ENCODE measurements at places on chromosomes 4 and X. TPM values are rescaled to one million over a fixed set of nuclear protein-coding genes. Genes with fewer than 3 reads are reported as not detected.

GRCh38 chr4:155497306-155497705 is 120.5 kb upstream of the MAP9 start:
- no peak for DNase-seq
- no peaks in the 10 kb centered on the region for H3K4me1 ChIP-seq
- no peaks in the 10 kb centered on the region for H3K27me3 ChIP-seq
- no peaks in the 10 kb centered on the region for H3K36me3 ChIP-seq
- no peak overlapping the region for H3K4me3 ChIP-seq
- no peak overlapping the region for H3K27ac ChIP-seq

GRCh38 chr4:96260064-96260682 is 420.3 kb downstream of the PDHA2 start:
- H3K27ac ChIP-seq, result no peak overlapping the region
- no peaks in the 10 kb centered on the region for H3K36me3 ChIP-seq
- H3K4me3 ChIP-seq, result no peak overlapping the region
- peak; percentile 37 for DNase-seq
- H3K4me1 ChIP-seq, result peaks cover 3% of the 10 kb centered on the region

DNA sequence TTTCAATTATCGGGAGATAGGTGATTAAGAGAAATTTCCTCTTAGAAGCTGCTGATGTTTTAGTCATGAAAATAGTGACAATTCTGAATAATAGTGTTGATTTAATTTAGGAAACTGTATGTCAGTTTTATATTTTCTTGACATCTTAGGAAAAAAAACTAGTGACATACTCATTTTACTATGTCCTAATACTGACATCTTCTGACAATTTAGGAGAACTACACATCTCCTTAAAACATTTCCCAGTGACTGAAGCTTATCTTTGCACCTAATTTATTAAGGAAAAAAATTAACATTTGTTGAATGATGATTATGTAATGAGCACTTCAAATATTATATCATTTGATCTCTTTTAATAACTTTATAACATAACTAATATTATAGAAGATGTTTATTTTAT is 42.0 kb upstream of the RBMXL3 start:
- no peaks in the 10 kb centered on the region for H3K36me3 ChIP-seq
- no peak overlapping the region for H3K27ac ChIP-seq
- H3K4me3 ChIP-seq, result no peak overlapping the region
- no peak for DNase-seq

DNA sequence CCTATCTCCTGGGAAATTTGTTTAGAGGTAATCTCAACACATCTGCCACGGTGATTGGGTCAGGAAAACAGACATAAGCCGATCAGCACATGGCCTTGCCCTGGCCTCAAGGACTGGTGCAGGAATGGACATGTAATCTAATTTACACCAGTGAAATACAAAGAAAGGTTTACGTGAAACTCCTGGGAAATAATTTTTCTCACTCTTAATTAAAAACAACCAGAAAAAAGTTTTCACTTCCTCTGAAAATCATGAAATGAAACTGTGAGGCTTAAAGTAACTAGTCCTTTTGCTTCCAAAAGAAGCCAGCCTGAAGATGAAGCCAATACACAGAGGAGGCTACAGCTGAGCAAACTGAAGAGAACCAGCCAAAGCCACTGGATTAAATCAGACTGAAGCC is 154.1 kb upstream of the FAM241A start:
- no peaks in the 10 kb centered on the region for H3K27me3 ChIP-seq
- no peak for DNase-seq
- no peaks in the 10 kb centered on the region for H3K36me3 ChIP-seq
- H3K4me3 ChIP-seq, result no peak overlapping the region
- H3K27ac ChIP-seq, result no peak overlapping the region

DNA sequence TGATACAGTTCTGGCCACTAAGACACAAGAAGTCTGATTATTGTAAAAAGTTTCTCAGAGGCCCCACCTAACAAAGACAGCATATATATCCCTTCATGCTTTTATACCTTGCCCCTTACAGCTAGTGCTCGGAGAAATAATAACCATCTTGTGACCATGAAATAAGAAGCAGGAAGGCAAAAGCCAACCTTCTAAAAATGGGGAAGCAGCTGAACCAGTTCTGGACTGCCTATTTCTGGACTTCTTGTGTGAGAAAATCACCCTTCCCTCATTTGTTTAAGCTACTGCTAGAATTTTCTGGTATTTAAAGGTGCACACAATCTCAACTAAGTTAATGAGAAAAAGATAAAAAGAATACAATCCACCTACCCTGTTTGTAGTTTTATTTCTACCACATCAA is 87.5 kb downstream of the CNOT6L start:
- H3K27ac ChIP-seq, result no peak overlapping the region
- DNase-seq, result no peak
- no peaks in the 10 kb centered on the region for H3K4me1 ChIP-seq
- no peaks in the 10 kb centered on the region for H3K27me3 ChIP-seq
- no peak overlapping the region for H3K4me3 ChIP-seq

DNA sequence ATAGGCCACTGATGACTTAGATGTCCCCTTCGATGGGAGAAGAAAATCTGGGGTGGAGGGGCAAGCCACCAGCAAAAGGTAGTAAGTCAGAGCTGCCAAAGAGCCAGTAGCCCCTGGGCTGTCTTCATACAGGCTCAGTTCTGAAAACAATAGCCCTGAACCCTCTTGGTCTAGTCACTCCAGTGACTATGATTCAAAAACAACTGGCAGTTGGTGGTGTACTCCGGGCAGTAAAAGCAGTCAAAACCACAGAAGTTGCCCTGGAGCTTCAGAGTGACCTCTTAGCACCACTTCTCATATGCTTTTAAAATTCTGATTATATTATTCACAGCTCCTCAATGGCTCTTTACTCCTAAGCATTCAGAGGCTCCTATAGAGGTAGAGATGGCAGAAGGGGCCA is 164.3 kb upstream of the MAMLD1 start:
- no peaks in the 10 kb centered on the region for H3K4me1 ChIP-seq
- no peak overlapping the region for H3K4me3 ChIP-seq
- DNase-seq, result no peak
- H3K27ac ChIP-seq, result no peak overlapping the region
- H3K36me3 ChIP-seq, result no peaks in the 10 kb centered on the region
- H3K27me3 ChIP-seq, result no peaks in the 10 kb centered on the region

- no peaks in the 10 kb centered on the region for H3K4me1 ChIP-seq
- no peak overlapping the region for H3K27ac ChIP-seq
- no peak for DNase-seq
Observed at GRCh38 chr4:8173492-8174242, 15.1 kb upstream of the ABLIM2 start.

GRCh38 chrX:11464380-11464779 is 171.2 kb downstream of the AMELX start:
- H3K4me1 ChIP-seq, result no peaks in the 10 kb centered on the region
- no peak for DNase-seq
- H3K36me3 ChIP-seq, result no peaks in the 10 kb centered on the region
- H3K27me3 ChIP-seq, result no peaks in the 10 kb centered on the region

GRCh38 chr4:185374027-185374426 is 21.7 kb downstream of the LRP2BP start:
- no peak overlapping the region for H3K4me3 ChIP-seq
- H3K27me3 ChIP-seq, result no peaks in the 10 kb centered on the region
- DNase-seq, result no peak
- peaks cover 11% of the 10 kb centered on the region for H3K4me1 ChIP-seq
- H3K36me3 ChIP-seq, result no peaks in the 10 kb centered on the region

- no peak overlapping the region for H3K27ac ChIP-seq
- H3K4me1 ChIP-seq, result no peaks in the 10 kb centered on the region
- H3K36me3 ChIP-seq, result no peaks in the 10 kb centered on the region
- peaks cover 6% of the 10 kb centered on the region for H3K27me3 ChIP-seq
- DNase-seq, result no peak
- no peak overlapping the region for H3K4me3 ChIP-seq
Observed at GRCh38 chrX:47514533-47515235, 31.7 kb upstream of the ZNF41 start.

DNA sequence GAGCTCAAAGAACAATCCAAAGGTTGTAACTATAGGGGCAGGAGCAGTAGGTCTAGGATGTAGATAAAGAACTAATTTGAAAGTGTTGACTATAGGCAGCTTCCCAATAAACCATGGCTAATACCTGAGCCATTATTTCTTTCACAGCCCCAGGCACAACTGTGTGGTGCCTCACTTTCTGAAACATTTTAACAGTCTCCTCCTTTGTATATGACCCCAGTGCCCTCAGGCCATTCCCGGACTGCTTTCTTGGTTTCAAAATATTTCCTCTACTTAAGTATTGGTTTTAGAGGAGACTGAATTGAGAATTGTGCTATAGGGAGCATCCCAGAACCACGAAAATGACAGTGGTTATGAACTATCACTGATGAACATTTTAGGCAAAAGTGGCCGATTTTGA is 728.7 kb downstream of the IL1RAPL1 start:
- H3K27ac ChIP-seq, result no peak overlapping the region
- H3K4me1 ChIP-seq, result no peaks in the 10 kb centered on the region
- H3K36me3 ChIP-seq, result no peaks in the 10 kb centered on the region
- no peak overlapping the region for H3K4me3 ChIP-seq
- DNase-seq, result no peak

GRCh38 chrX:35380808-35381700 is 417.1 kb upstream of the MAGEB16 start:
- H3K36me3 ChIP-seq, result no peaks in the 10 kb centered on the region
- no peak overlapping the region for H3K4me3 ChIP-seq
- DNase-seq, result peak; percentile 36
- H3K4me1 ChIP-seq, result no peaks in the 10 kb centered on the region
- H3K27me3 ChIP-seq, result no peaks in the 10 kb centered on the region

GRCh38 chrX:292900-293897 is 12.0 kb downstream of the PLCXD1 start:
- peaks cover 12% of the 10 kb centered on the region for H3K36me3 ChIP-seq
- H3K27me3 ChIP-seq, result no peaks in the 10 kb centered on the region
- no peak overlapping the region for H3K4me3 ChIP-seq
- DNase-seq, result no peak

- peak overlapping the region; percentile 91 for H3K27ac ChIP-seq
- peaks cover 46% of the 10 kb centered on the region for H3K4me1 ChIP-seq
- no peaks in the 10 kb centered on the region for H3K36me3 ChIP-seq
- peak; percentile 81 for DNase-seq
- peak overlapping the region; percentile 25 for H3K4me3 ChIP-seq
Observed at GRCh38 chr4:139815778-139816601, 150.4 kb downstream of the MGST2 start.

TMPRSS11D gene
- not detected for total RNA-seq

ZNF157 gene
- 1.4 TPM for total RNA-seq

UGT8 gene
- total RNA-seq, result 4.3 TPM

USP46 gene
- total RNA-seq, result 27.7 TPM

DAPP1 gene
- total RNA-seq, result not detected

OTC gene
- total RNA-seq, result not detected

SYP gene
- 0.07 TPM for total RNA-seq

ERCC6L gene
- total RNA-seq, result 34.5 TPM

POF1B gene
- not detected for total RNA-seq

TLR3 gene
- 0.62 TPM for total RNA-seq

DKK2 gene
- total RNA-seq, result not detected

MAOA gene
- 12.7 TPM for total RNA-seq

MAGEE2 gene
- total RNA-seq, result not detected

All from neural progenitor cell (in vitro differentiated cells).